ENCODE measurements at places on chromosomes 6 and 20.

GRCh38 chr6:155959898-155960495 is 504.4 kb upstream of the NOX3 start:
- DNase-seq: no peak

- DNase-seq: no peak
Measured at GRCh38 chr6:138509371-138509770, 10.1 kb upstream of the NHSL1 start.

DNA sequence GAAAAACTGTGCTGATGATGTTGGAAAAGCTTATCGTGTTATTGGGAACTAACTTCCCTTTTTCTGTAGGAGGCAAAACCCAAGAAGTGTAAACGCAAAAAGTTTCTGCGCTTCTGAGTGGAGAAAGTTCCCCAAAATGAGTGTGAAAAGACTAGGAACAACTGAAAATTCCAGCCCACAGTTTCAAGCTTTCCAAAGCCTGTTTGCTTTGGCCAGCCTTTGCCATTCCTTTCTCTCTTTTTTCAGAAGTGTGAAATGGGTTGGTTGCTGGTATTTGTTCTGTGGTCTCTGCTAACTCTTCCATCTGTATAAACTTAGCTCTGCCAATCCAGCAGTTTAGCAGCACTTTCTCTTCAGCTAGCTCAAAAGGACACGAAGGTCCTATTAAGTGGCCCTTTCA is 491.3 kb downstream of the MAFB start:
- no peak for DNase-seq

DNA sequence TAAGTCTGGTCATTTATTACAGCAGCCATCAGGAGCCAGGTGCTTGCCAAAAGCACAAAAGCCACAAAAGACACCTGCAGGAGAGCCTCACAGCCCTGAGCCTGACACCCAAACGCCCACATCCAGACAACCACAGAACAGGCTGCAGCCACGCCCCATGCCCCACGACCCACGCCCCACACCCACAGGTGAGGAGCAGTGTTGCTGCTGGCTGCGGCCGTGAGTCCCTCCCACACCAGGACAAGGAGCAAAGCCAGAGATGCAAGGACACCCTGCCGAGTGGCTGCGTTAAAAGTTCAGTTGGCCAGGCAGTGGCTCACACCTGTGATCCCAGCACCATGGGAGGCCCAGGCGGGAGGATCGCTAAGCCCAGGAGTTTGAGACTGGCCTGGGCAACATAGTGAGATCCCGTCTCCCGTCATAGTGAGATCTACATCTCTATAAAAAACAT is 43.0 kb downstream of the SLC2A4RG start:
- DNase-seq: no peak

- DNase-seq: no peak
Measured at GRCh38 chr6:112087916-112088315, 525 bp downstream of the FAM229B start.

DNA sequence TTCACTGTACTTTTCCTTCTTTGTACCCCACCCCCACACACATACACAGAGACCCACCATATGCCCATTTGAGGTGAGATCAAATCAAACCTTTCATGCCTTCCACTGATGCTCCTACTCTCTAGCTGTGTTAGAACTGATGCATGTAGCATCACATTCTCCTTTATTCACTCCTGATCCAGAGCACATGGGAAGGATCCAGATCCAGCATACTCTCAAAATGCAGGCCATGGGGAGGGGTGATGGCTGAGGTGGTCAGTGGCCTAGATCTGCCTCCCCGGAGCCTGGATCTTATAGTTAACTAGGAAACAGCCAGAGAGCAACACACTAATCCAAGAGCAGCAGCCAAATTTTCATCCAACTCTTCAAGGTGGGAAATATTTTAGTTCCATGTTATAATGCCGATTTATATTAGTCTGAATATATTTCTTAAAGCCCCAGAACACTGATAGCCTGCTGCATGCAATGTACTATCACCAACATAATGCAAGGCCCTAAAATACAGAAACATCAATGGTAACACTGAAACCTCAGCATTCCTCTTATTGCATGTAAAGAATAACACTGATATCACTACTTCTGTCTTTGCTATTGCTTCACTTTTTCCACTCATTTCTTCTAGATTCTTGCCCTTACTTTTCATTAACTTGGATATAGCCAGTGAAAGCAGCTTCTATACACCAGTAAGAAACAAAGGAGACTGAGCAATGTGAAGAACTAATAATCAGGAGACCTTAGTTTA is 126.8 kb upstream of the BEND6 start:
- no peak for DNase-seq

DNA sequence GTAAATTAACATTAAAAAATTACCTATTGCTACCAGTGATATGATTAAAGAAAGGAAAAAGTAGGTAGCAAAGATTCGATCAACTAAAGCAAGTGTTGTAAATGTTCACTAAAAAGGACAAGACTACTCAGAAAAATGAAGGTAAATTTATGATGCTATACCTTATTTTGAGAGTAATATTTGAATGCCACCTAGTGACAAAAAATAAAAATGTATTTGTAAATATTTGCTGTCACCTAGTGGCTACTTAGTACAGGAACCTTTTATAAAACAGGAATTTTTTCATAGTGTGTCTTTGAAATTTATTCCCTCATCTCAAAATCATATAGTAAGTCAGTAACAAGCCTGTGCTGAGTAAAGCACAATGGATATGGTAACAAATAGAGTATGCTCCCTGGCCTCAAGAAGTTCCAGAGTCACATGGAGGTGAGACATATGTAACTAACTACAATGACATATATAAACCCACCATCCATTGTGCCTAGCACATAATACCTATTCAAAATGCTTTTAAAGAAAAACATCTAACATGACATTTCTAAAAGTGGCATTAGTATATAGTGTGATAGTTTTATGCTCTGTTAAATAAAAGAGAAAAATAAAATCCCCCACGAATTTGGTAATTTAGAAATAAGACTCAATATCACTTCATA is 193.1 kb upstream of the SIM1 start:
- no peak for DNase-seq

GRCh38 chr6:3343089-3343883 is 84.5 kb downstream of the PSMG4 start:
- DNase-seq: no peak

DNA sequence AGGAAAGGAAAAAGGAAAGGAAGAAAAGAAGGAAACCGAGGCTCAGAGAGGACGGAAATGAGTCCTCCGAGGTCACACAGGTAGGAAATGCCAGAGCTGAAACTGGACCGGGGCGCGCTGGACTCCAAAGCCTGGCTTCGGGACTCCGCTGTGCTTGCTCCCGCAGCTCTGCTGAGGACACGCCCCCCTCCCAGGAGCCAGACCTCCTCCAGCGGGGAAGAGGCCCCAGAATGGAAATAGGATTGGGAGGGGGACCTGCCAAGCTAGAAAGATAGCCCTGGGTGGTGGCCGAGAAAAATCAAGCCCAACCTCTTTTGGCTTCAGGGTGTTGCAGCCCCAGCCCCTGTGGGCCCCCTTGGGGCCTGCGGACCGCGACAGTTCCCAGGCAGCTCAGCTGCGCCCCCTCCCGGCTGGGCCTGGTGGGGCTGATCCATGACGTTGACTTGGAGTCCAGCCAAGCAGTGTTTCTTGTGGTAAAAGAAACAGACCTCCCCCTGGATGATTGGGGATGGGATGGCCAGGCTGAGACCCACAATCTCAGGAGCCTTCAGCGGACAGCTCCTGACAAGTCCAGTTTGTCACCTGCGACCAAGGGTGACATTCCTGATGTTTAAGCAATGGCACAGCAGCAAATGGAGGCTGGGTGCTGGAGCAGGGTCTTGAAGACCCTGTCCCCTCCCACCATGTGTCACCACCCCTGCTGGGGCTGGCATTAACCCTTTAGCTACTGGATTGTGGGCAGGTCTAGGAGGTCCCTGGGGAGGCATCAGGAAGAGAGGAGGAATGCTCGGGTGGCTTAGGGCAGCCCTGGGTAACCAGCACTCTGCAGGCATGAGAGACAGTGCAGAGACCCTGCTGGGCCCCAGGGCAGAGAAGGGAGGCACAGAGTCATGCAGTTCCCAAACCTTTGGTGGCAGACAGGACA is 55.4 kb downstream of the RIPOR3 start:
- peak; percentile 57 for DNase-seq

- no peak for DNase-seq
Measured at GRCh38 chr6:126233192-126233591, 106.7 kb upstream of the CENPW start.

GRCh38 chr6:46347669-46348068 is 143.6 kb downstream of the RCAN2 start:
- DNase-seq: no peak

GRCh38 chr20:4608861-4609260 is 112.8 kb upstream of the PRND start:
- no peak for DNase-seq
